ENCODE measurements at places on chromosomes 5 and 9.

- DNase-seq = no peak
These were observed 278.3 kb upstream of the PTGER4 start for GRCh38 chr5:40401284-40402006.

DNA sequence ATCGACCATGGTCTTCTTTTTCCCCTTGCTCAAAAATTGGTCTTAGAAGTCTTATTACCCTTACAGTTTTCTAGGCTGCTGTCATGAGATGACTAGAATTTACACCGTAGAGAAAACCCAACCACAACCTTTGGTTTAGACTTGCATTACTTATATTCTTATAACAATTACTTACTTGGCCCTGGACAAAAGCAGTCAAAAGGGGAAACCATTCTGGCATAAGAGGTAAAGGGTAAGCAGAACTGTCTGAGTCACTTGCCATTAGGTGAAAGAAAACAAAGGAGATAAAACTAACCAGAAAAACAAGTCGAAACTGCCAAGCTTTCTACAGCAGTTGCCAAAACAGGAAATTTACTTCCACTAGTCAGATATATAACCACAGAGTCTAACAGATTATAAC is 17.9 kb downstream of the TMEM245 start:
- DNase-seq = no peak

DNA sequence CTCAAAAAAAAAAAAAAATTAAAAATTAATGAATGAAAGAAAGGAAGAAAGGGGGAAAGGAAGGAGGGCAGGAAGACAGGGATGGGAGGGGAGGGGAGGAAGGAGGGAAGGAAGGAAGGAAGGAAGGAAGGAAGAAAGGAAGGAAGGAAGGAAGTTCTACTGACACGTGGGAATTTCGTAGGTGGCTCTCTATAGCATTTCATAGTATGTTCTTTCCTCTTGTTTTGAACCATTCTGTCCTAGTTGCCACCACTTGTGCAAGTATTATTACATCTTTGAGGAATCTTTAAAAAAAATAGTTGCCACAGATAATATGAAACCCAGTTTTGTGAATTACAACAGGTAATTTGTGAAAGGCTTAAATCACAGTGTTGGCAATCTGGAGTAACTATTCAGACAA is 253.8 kb downstream of the BNC2 start:
- no peak for DNase-seq

DNA sequence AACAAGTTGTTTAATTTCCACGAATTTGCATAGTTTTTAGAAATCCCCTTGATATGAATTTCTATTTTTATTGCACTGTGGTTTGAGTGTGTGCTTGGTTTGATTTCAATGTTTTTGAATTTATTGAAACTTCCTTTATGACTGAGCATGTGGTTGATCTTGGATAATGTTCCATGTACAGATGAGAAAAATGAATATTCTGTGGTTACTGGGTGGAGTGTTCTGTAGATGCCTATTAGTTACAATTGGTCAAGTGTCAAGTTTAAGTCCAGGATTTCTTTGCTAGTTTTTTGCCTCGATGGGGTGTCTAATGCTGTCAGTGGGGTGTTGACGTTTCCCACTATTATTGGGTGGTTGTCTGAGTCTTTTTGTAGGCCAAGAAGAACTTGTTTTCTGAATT is 319.5 kb upstream of the ACTBL2 start:
- DNase-seq = no peak

- DNase-seq = no peak
These were observed 52.8 kb downstream of the IRF1 start for GRCh38 chr5:132437604-132438266.

- DNase-seq = no peak
These were observed 7.7 kb upstream of the NFIB start for GRCh38 chr9:14321517-14322130.

- no peak for DNase-seq
These were observed 30.4 kb downstream of the NUDT12 start for GRCh38 chr5:103532086-103532734.

DNA sequence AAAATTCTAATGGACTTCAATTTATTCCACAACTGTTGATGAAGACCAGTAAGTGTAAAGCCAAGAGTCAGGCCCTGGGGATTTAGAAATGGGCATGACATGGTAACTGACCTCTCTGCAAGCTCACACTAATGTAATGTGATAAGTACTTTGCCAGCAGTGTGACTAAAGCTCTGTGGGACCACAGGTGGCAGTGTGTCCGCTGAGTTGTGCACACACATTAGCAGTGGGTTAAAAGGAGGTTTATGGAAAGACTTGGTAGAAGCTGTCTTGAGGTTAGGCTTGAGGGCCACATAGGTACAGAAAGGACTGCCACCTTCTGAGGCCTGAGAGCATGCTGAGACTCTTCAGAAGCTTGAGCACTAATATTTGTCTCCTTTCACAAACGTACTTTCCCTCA is 67.6 kb downstream of the UBAP1 start:
- DNase-seq = no peak

GRCh38 chr5:97657239-97657638 is 474.2 kb upstream of the RIOK2 start:
- no peak for DNase-seq

All from activated T-cell treated with anti-CD3 and anti-CD28 coated beads for 48 hours (primary cell).